Activated effector memory CD4-positive, alpha-beta T cell treated with anti-CD3 and anti-CD28 coated beads, Interleukin-2, amount 50 U/mL, for 16 hours (primary cell): ENCODE measurements at places on chromosomes 2 and 18.

DNA sequence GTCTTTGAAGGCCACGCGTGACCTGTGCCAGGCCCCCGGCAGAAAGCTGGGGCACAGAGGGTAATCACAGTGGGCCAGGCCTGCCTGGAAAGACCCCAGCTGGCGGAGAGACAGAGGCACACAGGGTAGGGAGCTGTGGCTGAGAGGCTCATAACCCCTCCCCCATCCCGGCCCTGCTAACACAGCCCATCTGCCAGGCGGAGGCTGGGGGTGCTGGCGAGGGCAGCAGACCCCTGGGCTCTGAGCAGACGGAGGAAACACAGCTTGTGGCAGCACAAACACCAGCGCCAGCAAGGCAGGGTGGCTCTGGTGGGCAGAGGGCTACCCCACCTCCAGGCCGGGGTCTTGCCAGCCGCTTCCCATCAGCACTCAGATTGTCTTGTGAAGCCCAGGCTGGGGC lies 19.0 kb downstream of the HS6ST1 start:
- DNase-seq: no peak

DNA sequence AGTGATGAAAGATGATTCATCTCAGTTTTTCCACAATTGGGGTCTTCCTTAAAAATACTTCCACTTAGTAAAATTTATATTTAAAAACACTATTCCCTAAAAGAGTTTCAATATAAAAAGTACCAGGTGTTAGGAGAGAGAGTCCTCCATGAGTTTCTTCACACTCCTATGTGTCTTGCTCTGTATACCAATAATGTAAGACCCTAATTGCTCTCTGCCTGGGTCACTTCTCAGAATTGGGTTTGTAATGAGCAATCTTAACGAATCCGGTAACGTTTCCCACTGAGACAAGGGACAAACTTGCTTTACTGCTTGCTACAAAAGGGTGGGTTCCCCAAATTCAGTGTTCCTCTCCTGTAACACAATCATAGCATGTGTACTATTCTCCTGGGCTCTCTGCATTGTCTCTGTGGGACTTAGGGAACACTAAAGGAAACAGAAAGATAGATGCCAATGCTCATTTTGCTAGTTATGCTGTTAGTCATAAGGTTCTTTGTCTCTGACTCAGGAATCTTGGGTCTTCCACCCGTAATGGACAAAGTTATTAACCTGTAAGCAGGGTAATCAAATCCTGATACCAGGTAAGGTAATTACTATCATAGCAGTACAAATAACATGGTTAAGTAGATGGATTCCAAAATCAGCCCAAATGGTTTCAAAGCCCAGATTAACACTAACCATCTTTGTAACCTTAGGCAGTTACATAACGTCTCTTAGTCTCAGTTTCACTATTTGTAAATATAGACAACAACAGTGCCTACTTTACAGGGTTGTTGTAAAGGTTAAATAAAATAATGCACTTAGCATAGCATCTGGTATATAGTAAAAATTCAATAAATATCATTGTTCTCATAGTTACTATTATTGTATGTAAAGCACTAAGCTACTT lies 46.3 kb downstream of the ITSN2 start:
- no peak for DNase-seq

GRCh38 chr2:232492963-232493700 lies 5.5 kb upstream of the ECEL1 start:
- no peak for DNase-seq

DNA sequence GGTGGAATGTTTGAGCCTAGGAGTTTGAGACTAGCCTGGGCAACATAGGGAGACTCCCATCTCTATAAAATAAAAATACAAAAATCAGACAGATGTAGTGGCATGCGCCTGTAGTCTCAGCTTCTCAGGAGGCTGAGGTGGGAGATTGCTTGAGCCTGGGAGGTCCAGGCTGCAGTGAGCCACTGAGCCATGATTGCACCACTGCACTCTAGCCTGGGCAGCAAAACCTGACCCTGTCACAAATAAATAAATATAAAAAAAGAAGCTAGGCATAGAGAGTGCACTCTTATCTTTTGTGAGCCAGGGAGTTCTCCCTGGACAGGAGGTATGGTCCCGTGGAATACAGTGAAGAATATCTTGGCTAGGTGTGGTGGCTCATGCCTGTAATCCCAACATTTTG lies 11.0 kb upstream of the KYNU start:
- DNase-seq: no peak

- no peak for DNase-seq
These were observed 10.2 kb downstream of the SP110 start for GRCh38 chr2:230209422-230210051.

DNA sequence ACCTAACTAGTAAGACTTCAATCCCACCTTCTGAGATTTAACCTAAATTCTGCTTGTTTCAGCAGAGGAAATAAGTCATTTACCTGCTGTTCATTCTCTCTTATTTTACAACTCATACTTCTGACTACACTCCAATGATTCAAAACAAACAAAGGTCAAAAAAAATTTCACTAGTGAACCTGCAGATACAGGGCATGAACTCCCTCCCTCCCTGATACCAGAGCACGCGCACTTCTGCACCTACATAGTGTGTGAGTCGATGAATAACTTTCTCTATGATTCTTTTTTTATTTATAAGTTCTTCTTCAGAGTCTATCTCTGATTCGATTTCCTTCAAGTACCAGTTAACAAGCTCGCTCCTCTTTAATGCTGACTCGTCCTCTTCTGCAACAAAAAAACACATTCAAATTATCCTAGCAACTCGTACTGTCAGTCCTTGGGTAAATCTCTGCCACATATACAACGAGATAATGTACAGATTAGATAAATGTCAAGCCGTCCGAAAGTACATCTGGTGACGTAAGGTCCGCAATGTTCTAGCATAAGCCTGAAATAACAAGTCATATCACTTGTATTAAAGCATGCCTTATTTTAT lies 7.4 kb upstream of the LCT start:
- no peak for DNase-seq

- DNase-seq: no peak
These were observed 50.4 kb upstream of the CTIF start for GRCh38 chr18:48488388-48488850.

DNA sequence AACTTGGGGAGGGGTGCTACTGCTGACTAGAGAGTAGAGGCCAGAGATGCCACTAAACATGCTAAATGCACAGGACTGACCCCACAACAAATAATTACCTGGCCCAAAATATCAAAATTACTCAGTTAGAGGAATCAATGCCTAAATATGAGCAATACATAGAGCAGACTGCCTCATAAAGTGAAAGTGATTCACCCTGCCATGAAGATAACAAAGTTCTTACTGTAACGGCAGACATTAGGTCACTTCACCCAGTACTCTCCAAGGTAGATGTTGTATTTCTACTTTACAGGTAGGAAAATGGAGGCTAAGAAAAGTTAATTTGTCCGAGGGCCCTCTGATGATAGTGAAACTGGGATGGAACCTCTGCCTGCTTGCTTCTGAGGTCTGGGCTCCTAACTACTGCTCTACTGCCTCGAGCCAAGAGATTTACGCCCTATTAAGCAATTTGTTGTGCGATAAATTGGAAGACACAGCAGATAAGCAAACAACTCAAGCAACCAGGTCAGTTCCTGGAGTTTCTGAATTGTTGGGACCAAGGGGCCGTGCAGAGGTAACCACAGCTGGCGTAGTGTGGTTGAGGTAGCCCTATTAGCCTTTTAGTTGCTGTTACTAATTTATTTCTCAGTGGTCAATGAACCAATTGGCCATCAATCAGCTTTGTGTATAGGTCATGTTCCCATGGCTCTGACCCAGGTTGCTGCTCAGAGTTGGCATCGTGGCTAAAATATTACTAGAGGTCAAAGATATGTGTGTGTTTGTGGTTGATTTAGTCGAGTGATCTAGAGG lies 4.8 kb downstream of the DHRS9 start:
- no peak for DNase-seq

- no peak for DNase-seq
These were observed 102.7 kb upstream of the TAF1B start for GRCh38 chr2:9740382-9741073.

DNA sequence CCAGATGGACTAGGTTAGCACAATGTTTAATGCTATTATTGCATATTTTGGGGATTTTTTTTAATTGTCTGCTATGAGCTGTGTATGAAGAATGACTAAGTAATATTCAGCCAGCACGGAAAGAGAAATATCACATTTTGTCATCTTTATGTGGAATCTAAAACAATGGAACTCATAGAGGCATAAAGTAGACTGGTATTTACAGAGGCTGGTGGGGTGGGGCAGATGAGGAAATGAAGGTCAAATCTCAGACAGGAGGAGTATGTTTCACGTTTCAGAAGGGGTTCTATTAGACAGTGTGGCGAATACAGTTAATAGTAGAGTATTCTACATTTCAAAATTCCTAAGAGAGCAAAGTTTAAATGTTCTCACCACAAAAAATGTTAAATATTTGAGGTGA lies 4.7 kb downstream of the CDH19 start:
- DNase-seq: no peak

GRCh38 chr18:12658426-12659138 lies 675 bp upstream of the SPIRE1 start:
- DNase-seq: peak; percentile 72

DNA sequence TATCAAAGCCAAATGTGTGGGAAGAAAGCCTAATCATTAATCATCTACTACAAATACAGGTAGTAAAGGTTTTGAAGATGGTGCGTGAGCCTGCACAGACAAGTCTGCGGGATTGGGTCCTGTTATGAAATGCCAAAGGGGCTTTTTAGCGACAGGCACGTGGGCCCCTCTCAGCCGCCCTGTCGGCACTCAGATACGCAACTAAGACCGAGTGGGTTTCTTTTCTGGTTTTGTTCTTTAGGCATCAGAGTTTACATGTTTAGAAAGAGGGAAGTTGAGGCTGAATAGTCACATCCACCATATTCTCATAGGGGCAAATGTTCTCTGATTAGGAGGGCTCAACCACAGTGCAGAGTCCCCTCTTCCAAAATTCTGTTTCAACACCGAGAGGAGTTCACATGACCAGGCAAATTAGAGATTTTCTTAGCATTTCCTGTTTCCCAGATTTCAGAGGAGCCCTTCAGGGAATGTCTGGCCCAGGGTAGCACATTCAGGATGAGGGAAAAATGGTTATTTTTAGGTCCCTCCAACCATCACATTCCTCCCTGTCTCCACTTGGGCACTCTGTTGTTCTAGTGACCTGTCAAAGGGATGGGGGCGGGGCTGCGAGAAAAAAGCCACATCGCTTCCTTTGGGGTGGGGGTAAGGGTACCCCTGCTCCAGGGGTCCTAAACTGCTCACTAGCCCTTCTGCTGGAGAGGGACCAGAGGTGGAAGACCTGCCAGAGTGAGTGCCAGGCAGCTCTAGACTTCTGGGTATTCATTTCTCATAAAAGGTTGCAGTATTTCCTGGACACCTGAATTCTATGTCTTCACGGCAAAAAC lies 159.2 kb downstream of the BCL2 start:
- peak; percentile 80 for DNase-seq

GRCh38 chr2:120818441-120818920 lies 82.8 kb downstream of the GLI2 start:
- no peak for DNase-seq

DNA sequence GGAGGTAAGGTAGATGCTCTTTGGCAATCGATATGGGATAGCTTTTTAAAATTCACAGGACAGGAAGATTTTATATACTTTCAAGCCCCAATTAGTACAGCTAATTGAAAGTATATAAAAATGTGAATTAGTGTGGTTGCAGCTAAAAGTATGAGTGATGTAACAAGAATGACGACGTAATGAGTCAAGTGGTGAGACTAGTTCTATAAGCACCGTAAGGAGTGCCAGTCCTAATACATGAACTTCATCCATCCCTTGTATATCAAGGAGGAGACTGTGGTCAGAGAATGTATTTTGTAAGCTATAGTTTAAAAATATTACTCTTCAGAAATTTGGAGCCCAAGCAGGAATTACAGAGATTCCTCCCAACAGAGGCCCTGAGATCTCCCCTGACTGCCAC lies 25.8 kb downstream of the DNAJC27 start:
- no peak for DNase-seq

- DNase-seq: no peak
These were observed 16.4 kb downstream of the MAL start for GRCh38 chr2:95041824-95042442.

DNA sequence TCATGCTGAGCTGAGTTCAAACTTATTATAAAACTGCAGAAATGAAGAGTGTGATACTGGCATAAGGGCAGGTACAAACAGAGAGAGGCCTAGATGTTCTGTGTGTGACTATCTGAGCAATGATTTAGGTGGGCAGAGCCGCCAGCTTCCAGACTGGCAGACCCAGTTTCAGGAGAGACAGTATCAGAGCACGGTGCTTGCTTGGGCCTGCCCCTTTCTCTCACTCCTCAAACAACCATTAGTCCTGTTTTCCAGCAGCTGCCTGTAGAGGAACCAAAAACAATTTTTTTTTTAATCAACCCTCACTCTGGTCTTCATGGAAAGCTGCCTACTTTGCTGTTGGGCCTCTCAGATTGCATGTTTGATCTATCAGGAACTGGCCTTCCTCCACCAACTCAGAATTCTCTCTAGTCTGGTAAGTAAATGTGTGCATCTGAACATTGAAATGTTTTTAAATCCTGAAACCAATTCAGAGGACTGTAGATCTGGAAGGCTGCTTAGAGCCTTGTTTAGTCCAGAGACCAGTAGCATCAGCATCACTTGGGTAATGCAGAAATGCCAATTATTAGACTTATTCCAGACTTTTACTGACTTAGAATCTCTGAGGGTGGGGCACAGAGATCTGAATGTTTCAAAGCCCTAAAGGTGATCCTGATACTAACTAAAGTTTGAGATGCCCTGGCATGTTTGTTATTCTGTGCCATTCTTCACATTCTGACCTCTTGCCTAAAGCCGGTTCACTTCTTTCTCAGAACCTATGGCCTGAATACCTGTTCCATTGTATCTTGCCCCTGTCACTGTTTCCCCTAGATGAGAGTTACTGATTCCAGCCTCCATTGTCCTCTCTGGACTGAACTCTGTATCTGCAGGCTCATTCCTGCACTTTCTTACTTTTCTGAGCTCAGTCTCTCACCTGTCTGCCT lies 24.8 kb upstream of the CRIM1 start:
- DNase-seq: no peak

DNA sequence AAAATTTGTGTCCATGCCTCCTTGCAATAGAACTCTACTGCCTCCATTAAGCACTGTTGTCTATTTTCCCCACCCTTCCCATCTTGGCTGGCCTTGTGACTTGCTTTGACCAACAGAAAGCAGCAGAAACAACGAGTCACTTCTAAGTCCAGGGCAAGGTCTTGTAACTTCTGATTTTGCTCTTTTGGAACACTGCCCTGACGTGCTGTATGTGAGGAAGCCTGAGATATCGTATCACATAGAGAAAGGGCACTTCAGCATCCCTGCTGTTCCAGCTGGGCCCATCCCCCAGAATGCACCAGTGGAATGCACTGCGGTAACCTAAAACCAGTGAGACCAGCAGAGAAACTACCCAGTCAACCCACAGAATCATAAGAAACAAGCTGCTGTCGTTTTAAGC lies 28.1 kb downstream of the NCKAP1 start:
- no peak for DNase-seq

GRCh38 chr2:53111004-53111403 lies 656.6 kb upstream of the CHAC2 start:
- DNase-seq: no peak
